Activated CD4-positive, alpha-beta T cell treated with anti-CD3 and anti-CD28 coated beads, Interleukin-2, Interleukin-6, amounts not matched to agents 100 ng/mL and 50 ng/mL, durations not matched to agents 16 hours and 8 hours (primary cell): ENCODE measurements at places on chromosomes 12 and 14.
A peak's percentile ranks its signal among the peaks of the same experiment; 100 is the strongest.

GRCh38 chr12:11969437-11970154 lies 101.1 kb upstream of the BCL2L14 start:
- DNase-seq = no peak

DNA sequence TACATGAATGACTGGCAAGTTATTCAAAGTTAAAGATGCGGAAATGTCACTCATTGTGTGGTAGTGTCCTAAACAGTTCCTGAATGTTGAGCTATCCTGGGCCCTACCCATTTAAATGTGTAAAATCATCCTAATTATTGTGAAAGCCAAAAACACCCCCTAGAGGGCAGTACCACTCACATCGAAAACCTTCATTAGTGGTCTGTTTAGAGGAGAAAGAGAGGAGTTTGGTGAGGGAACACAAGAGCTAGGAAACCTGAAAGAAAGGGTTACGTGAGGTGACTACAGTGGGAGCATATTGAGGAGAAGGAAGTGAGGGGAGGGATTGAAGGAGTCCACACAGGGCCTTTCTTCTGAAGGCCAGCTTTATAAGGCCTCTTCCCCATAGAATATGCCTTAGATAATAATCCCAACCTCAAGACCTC lies 2.5 kb upstream of the TEP1 start:
- DNase-seq = peak; percentile 71

DNA sequence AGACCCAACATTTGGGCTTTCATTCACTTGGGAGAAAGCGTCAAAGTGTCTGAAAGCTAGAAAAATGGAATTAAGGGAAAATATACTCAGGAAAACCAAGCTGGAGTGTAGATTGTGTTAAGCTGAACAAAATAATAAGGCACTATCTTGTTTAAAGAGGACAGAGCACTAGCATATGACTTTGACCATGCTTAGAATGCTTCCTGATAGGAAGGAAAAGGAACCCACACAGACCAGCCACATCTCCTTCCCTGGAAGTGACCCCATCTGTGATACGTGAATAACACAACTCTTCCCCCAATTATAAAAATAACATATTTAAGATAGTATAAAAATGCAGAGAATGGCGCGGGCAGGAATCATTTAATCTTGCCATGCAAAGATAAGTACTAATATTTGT lies 94.7 kb upstream of the BCL2L14 start:
- no peak for DNase-seq

DNA sequence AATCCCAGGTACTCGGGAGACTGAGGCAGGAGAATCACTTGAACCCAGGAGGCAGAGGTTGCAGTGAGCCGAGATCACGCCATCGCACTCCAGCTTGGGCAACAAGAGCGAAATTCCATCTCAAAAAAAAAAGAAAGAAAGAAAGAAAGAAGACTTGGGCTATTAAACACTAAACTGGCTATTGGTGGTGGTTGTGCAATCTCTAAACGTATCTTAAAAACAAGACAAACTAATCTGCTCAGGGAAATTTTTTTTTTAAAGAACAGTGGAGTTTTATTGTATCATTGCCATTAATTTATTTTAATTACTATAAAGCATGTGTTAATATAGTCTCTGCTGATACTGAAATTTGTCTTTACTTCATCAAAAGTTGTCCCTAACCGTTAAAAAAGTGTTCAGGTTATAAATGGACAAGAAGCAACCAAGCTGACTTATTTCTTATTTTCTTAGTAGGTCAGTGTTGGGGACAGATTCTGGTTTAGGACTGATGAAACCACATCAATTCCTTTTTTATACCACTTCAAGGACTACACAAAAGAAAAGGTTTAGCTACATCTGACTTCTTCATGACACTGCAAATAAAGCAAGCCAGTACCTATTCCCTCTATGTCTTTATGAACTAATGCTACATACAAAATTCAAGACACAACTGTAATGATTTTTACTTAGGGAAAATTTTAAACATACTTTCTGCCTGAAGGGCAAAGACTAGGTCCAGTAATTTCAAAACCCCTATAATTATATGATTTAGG lies 68.7 kb upstream of the KRAS start:
- no peak for DNase-seq

GRCh38 chr14:39102265-39102968 lies 618 bp downstream of the SEC23A start:
- DNase-seq = peak; percentile 17

- DNase-seq = no peak
Observed at GRCh38 chr14:86153480-86153879, 623.5 kb downstream of the FLRT2 start.

DNA sequence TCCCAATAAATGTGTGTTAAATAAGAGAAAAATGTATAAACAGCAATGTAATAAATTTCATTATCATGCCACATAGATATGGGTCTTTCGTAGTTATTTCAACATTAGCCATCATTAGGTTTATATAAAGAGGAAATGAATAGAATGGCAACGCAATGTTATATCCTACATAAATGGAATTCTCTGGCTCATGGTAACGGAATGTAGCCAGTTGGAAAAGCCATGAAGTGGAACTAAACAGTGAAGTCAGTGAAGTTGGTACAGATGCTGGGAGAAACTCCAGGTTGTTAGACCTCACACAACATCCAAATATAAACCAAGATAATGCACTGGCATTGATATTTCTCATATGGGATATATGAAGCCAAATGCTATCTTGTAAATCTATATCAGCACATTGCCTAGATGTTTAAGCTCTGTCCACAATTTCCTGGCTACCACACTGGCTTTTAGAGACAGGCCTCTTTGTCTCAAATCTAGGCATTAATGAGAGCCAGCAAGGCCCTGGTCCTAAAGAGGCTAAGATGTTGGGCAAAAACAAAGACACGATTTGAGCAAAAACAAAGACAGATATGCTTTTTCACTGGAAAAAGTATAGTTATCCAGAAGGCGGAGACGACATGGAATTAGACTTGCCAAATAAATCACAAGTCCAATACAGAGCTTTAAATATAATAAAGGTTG lies 861.0 kb downstream of the RPS29 start:
- DNase-seq = no peak

DNA sequence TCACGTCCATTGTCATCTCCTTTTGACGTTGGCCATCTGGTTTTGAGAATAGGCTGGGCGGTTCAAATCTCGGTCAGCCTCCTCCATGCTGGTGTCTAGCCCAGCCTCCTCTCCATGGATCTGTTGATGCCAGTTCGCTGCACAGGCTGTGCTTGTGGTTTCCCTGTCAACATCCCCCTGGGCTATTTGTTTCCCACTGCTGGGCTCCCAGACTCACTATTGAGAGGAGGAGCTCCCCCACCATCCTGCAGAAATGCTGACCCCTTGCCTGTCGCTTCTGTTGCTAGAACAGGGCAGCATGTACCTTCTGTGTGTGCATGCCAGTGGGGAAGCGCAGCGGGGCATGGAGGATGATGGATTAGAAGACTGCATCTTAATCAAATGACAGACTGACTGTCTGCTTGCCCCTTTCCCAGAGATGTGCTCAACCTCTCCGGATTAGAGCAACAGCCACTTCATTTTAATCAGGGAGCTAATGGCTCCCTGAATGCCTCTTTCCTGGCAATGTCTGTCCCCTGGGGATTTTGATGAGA lies 170.5 kb downstream of the TSPAN9 start:
- DNase-seq = no peak

- no peak for DNase-seq
Observed at GRCh38 chr12:73384592-73384991, 1112.4 kb downstream of the TRHDE start.

DNA sequence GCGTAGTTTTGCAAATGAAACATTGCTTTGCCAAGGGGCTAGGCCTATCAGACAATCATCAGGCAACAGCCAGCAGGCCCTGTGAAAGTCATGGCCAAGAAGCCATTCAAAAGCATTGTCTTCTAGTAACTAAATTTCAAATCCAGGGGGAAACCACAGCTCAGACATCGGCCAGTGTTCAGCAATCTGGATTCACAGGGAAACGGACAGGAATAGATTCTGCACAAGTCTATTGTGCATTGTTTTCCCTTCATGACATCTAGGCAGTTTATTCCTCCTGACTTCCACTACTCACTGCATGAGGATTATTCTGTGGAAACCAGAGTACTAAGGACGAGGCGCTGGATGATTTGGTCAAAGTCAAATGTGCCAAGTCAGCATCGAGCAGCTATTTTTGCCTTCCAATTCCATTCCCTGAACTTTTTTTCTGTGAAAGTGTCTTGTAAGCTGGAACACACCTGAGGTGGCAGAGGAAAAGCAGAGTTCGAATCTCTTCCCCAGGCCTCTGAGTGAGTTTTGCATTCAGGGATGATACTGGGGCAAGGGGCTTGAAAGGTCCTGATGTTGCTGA lies 75.4 kb downstream of the VCPKMT start:
- DNase-seq = no peak

- peak; percentile 9 for DNase-seq
Observed at GRCh38 chr12:98939350-98939749, 294.3 kb downstream of the APAF1 start.

DNA sequence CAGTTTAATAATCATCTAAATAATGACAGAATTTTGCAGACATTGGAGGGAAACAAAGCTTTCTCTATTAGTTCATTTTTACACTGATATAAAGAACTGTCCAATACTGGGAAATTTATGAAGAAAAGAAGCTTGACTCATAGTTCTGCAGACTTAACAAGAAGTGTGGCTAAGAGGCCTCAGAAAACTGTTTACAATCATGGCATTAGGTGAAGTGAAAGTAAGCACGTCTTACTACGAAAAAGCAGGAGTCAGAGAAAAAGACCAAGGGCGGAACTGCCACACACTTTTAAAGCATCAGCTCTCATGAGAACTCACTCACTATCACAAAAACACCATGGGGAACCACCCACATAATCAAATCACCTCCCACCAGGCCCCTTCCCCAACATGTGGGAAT lies 804.4 kb downstream of the FLRT2 start:
- DNase-seq = no peak

- DNase-seq = no peak
Observed at GRCh38 chr12:125684968-125685790, 619.9 kb downstream of the AACS start.

DNA sequence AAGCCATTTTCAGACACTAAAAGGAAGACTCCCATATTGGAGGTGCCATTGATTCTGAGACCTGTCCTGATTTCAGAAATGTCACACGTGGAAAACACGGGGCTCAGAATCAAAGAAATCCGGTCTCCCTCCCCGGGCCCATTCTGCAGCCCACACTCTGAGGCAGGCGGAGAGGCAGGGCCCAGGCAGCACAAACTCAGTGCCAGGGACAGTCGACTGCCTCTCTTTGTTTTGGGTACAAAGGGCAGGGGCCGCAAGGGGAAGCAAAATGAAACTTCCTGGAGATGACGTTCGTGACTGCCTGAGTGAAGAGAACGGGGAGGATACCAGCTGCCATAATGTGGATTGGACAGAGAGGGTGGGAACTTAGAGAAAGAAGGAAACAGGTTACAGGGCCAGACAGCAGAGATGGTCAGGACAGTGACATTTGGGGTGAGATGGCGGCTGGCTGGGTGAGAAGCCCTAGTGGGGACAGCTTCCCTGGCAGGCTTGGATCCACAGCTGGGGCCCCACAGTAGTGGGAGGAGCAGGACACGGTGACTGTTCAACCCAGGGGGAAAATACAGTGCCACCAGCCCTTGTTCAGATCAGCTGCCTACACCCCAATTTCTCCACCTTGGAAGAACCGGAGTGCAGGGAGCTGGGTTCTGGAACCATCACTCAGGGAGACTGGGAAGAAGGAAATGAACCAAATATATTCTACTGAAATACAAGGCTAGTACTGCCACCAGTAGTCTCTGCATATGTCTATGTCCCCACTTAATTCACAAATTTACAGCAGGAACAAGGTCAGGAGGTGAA lies 8.1 kb downstream of the GAPDH start:
- no peak for DNase-seq
